NCI-H1092 treated with DMSO at 0.1 percent for 48 hours (cell line): ENCODE measurements at places on chromosomes 12 and 14.

GRCh38 chr14:75578102-75578785, at the start of gene FLVCR2:
Gene FLVCR2 (plus strand): TSS chr14:75578620. CDS start chr14:75578973, 353 bp downstream.
- no peak for DNase-seq

DNA sequence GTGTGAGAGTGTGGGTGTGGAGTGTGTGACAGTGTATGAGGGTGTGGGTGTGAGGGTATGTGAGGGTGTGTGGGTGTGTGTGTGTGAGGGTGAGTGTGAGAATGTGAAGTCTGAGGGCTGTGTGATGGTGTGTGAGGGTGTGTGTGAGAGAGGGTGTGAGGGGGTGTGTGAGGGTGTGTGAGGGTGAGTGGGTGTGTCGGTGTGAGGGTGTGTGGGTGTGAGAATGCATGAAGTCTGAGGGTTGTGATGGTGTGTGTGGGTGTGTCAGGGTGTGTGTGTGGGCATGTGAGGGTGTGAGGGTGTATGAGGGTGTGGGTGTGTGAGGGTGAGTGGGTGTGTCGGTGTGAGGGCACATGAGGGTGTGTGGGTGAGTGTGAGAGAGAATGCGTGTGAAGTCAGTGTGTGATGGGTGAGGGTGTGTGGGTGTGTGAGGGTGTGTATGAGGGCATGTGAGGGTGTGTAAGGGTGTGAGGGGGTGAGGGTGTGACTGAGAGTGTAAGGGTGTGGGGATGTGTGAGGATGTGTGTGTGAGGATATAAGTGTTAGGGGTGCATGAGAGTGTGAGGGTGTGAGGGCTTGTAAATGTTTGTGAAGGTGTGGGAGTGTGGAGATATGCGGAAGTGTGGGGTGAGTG, 36.4 kb downstream of the TMEM121 start:
- DNase-seq: no peak

DNA sequence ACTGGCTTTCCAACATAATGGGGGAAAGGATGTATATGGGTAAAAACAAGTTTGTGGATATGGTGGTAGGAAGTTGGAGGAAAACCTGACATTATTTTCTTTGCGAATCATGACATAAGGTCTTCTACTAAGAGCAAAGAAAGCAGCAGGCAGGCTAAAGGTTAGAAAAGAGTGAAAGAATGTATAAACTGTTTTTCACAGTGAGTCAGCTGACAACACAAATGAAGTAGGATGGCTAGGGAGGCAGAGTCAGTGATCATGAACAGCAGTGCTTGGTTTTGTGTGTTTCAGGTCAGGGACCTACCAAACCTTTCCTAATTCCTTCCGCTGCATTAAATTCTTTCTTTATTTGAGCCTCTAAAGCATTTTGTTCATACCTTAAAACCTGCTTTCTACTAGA, 46.3 kb upstream of the CATSPERB start:
- no peak for DNase-seq

- no peak for DNase-seq
These were observed 113.5 kb upstream of the PCED1B start for GRCh38 chr12:46965880-46966279.

DNA sequence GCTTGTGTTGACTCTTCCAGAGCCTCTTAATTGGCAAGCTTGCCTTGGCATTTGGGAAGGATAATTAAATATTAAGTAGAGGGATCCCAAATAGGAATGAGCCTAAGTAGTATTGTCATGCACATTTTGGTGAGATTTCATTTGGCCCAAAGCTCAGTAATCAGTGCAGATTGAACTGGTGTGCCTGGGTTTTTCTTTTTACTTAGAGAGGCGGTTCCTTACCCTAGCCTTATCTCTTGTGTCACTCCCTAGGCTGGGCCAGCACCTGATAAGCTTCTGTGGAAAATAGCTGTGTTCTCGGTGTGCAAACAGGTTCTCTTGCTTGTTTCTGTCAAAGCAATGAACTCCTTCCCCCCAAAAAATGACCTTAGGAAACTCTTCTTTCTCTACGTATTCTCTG, 9.3 kb upstream of the B4GALNT3 start:
- no peak for DNase-seq

- no peak for DNase-seq
These were observed 74.1 kb downstream of the DUSP6 start for GRCh38 chr12:89278169-89278568.

GRCh38 chr14:48690349-48690748, 895.8 kb downstream of the RPS29 start:
- DNase-seq: no peak

- no peak for DNase-seq
These were observed 447.4 kb downstream of the RAD51B start for GRCh38 chr14:68266998-68267397.

DNA sequence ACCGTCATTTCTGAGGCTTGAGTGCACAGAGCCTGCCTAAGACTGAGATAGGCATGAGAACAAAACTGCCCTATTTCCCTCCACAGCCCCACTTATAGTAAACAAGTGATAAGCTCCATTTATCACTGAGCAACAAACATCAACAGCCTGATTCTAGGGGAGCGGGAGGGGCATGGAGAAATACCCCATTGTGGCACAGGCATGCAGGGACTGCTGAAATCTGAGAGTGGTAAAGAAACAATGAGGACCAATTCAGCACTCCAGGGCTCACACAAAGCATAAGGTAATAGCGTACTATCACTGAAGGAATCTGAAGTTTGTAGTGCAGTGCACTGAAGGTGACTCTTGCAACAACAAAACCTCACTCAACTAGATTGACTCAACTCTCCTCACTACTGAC, 186.7 kb downstream of the ANO2 start:
- no peak for DNase-seq

GRCh38 chr12:132287391-132288238, 41.8 kb downstream of the GALNT9 start:
- DNase-seq: no peak

GRCh38 chr14:59103396-59103795, 85.1 kb upstream of the DAAM1 start:
- no peak for DNase-seq

DNA sequence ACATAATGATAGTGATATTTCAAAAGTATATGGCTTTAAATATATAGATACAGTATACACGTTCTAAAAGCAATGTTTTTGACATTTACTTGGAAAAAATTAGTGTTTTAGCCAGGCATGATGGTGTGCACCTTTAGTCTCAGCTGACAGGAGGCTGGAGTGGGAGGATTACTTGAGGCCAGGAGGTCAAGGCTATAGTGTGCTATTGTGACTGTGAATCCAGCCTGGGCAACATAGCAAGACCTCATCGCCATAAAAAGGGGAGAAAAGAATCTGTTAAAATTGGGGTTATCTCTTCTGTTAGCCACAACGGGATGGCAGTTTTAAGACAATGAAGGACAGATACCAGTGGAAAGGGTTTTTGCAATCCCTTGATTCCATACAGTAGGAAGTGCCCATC, 95.2 kb downstream of the PLEKHA5 start:
- DNase-seq: no peak

- DNase-seq: no peak
These were observed 71.6 kb upstream of the PSMC1 start for GRCh38 chr14:90184571-90185266.

DNA sequence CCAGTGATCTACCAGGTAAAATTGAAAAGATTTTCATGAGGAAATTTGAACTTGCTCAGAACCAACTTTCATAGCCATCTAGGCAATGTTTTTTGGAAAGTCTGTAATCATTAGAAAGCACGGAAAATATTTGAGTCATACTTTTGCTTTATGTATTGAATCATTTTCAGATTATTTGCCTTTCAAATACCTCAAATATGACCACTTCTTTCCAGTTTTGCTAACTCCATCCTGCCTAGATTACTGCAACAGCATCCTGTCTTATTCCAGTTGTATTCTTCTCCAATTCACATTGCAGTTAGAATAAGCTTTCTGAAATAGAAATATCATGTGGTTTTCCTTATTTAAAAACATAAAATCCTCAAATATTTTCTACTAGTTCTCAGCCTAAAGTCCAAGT, 239.8 kb upstream of the FAR2 start:
- DNase-seq: no peak

DNA sequence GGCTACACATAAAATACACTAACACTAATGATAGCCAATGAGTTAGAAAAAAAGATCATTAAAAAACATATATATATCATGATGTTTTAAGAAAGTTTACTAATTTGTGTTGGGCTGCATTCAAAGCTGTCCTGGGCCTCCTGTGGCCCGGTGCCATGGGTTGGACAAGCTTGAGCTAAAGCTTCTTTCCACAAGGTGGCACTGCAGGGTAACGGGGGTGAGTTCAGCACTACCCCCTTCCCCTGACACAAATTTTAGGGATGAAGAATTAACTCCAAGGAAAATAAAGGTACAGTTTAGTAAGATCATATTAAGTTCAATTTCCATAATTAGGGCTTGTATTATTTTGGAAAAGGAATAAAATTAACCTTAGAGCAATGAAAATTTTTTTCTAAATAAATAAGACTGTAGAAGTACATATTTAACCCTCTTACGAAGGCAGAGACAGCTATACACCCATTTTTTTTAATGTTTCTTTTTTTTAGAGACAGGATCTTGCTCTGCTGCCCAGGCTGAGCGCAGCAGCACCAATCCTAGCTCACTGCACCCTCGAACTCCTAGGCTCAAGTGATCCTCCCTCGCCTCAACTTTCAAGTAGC, 38.9 kb downstream of the PPP1R13B start:
- DNase-seq: peak; percentile 50

DNA sequence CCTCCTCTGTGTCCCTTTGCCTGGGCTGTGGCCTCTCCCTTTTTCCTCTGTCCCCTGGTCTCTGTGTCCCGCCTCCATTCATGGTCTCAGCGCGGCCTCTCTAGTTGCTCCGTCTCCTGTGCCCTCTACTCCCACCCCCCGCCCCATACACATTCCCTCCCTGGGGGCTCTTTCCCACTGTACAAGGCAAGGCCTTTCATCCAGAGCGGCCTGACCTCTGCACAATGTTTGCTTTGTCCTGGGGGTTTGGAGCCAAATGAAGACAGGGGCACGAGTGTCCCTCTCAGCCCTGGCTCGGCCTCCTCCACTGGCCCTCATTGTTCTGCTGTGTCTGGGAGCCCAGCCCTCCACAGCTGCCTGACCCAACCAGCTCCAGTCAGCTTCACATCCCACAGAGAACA, 678.6 kb downstream of the BCL11B start:
- no peak for DNase-seq

- no peak for DNase-seq
These were observed 1.4 kb downstream of the LRP10 start for GRCh38 chr14:22872833-22873520.

DNA sequence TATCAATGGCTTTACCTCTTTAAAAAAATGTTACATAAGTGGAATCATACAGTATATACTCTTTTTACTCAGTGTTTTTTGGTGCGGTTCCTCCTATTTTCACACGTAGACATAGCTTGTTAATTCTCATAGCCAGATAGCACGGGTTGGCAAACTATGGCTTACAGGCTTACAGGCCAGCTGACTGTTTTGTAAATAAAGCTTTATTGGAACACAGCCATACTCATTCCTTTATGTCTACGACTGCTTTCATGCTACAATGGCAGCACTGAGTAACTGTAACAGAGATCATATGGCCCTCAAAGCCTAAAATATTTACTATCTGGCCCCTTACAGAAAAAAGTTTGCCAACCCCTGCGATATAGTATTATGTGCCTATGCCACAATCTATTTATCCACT, 5.8 kb upstream of the DAAM1 start:
- no peak for DNase-seq

DNA sequence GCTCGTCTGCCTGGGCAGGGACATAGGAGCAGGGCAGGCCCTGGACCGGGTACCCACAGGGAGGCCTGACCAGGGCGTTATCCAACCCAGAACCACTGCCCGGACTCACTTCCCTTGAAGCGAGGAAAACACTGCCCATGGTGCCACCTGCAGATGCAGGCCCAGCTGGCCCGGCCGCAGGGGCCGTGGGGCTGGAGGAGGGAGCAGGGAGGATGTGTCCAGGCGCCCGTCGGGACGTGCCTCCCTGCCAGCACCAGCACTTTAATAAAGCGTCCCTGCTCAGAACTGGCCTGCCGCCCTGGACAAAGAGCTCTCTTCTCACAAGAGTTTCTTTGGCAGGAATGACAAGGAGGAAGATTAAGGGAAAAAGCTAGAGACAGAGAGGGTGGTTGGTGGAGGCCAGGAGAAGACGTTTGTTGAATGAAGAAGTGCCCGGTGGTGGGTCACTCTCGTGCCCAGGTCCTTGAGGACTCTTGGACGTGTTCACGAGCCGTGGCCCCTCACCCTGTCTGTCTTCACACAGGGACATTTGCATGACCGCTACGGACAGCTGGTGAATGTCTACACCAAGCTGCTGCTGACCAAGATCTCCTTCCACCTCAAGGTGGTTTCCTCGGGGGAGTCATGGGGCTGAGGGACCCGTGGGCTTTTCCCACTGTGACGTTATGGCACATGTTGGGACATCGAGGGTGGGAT, 14.2 kb downstream of the HIP1R start:
- no peak for DNase-seq

GRCh38 chr12:7017870-7018349, 366 bp downstream of the LPCAT3 start:
- peak; percentile 27 for DNase-seq

GRCh38 chr12:112420740-112421139, 2.0 kb downstream of the PTPN11 start:
- no peak for DNase-seq
